Uterus (tissue), 4 donors: ENCODE measurements at places on chromosomes 4 and X. TPM values are rescaled to one million over a fixed set of nuclear protein-coding genes. Genes with fewer than 3 reads are reported as not detected.

- DNase-seq = no peak
These were observed 71.6 kb downstream of the AMELX start for GRCh38 chrX:11364835-11365234.

- no peak for DNase-seq
These were observed 356.1 kb downstream of the HNRNPD start for GRCh38 chr4:82017680-82018079.

Gene MYOZ2
- 0.62 TPM for total RNA-seq

Gene SLC38A5
- total RNA-seq = 1.8 TPM

Gene NUDT11
- total RNA-seq = 10.9 TPM

Gene CT45A1
- total RNA-seq = not detected
